ENCODE measurements at places on chromosomes 12 and 14.

- DNase-seq: peak; percentile 36
Measured at GRCh38 chr12:118984161-118984943, 3.0 kb downstream of the SRRM4 start.

DNA sequence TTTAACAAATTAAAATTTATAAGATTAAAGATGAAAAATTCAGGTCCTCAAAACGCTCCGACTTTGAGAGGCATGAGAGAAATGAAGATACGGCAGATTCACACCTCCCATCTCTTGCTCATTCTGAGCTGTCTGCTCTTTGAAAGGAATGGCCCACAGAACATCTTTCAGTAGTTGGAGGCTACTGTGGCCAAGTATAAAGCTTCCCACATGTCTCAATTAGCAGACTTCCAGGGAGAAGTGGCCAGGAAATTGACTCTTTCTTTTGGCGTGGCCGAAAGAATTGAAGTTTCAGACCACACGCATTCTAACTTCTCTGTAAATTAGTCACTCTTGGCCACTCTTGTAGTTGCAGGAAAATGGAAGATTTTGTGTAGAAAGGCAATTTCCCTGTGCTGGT is 129.2 kb downstream of the DIP2B start:
- DNase-seq: no peak

- peak; percentile 98 for DNase-seq
Measured at GRCh38 chr12:10136637-10137205, 6.7 kb upstream of the CLEC7A start.

DNA sequence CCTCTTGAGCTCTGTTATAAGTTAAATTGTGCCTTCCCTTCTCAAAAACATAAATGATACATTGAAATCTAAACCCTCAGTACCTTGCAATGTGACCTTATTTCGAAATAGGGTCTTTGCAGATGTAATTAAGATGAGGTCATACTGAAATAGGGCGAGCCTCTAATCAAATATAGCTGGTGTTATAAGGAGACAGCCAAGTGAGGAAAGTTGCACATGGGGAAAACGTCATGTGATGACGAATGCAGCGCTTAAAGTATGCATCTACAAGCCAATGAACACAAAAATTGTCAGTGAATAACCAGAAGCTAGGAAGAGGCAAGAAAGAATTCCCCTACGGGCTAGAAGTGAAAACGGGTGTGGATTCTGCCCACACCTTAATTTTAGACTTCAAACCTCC is 305.2 kb upstream of the FOXG1 start:
- no peak for DNase-seq

GRCh38 chr12:94182986-94183707 is 34.8 kb downstream of the PLXNC1 start:
- DNase-seq: no peak

- no peak for DNase-seq
Measured at GRCh38 chr12:10018386-10018785, 8.0 kb downstream of the CLEC12B start.

DNA sequence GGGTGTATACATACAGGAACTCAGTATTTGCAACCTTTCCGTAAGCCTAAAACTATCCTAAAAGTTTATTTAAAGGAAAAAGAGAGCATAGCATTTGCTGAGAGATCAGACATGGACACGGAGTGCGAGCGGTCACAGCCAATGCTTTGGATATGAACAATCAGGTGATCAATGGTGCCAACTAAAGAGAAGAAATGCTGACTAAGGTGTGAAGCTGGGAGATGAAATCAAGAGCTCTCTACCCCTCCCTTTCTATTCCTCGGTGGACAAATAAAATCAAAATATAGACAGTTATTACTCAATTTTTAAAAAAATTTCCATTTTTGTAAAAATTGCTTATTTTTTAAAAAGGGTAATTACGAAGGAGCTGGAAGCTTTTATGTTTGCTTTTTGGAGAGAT is 29.2 kb downstream of the NT5DC3 start:
- DNase-seq: no peak

DNA sequence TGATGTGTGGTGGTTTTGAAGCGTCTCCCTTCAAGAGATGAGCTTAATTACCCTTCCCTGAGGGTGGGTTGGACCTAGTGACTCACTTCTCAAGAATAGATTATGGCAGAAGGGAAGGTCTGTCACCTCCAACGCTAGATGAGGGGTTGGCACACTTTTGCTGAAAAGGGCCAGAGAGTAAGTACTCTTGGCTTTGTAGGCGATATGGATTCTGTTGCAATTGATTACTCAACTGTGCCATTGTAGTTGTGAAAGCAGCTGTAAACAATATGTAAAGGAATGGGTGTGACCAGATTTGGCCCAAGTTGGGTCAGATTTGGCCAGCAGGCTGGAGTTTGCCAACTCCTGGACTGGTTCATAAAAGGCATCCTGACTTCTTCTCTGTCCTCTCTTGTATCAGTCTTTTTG is 53.3 kb downstream of the SMIM41 start:
- DNase-seq: no peak

- no peak for DNase-seq
Measured at GRCh38 chr12:27790179-27790578, 10.1 kb upstream of the MANSC4 start.

DNA sequence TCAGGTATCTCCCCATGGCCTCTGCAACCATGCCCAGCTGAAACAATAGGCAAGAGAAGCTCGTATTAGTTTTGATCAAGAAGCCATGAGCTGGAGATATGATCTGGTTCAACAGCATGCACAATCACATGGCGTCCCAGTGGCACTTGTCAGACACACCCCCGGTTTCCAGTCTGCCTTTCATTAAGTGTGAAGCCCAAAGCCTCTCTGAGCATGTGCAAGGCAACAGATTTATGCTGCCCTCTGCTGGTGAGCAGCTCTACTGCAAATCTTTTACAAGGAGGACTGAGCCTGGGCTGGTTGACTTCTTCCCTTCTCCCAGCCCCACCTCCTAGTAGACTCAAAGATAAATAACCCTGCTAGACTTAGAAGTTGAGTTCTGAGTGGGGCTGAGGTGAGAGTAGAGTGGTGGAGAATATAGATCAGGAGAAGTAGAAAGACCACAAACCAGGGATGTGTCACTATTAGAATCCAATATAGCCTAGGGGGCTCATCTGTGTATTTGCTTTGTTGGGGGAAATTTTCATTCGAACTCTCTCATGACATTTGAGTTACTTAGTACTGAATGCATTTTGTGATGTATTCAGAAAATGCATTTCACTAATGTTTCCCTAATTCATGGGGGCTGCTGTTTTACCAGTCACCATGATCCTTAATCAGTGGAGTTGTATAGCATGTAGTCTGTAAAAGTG is 53.7 kb upstream of the MBIP start:
- DNase-seq: peak; percentile 85

DNA sequence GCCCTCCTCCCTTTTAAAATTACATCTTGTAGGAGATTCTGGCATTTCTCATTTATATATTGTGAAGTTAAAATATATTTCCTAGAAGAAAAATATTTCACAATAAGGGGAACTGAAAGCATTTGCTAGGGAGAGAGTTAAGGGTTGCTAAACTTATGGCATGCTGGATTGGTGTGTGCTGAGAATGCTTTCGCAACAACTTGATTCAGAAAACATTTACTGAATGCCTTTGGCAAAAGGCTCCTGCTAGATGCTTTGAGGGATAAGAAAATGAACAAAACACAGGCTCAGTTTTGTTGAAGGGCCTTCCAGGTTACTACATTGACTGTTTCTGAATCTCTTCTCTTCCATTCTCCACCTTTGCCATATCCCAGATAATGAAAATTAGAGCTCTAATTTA is 67.5 kb downstream of the DIP2B start:
- DNase-seq: no peak

GRCh38 chr12:79127271-79127751 is 262.7 kb downstream of the SYT1 start:
- no peak for DNase-seq

GRCh38 chr12:79843978-79844377 is 90.9 kb downstream of the PPP1R12A start:
- DNase-seq: no peak

GRCh38 chr12:25677232-25677937 is 124.3 kb upstream of the LMNTD1 start:
- DNase-seq: no peak

- no peak for DNase-seq
Measured at GRCh38 chr12:18818579-18819268, 80.8 kb downstream of the CAPZA3 start.

DNA sequence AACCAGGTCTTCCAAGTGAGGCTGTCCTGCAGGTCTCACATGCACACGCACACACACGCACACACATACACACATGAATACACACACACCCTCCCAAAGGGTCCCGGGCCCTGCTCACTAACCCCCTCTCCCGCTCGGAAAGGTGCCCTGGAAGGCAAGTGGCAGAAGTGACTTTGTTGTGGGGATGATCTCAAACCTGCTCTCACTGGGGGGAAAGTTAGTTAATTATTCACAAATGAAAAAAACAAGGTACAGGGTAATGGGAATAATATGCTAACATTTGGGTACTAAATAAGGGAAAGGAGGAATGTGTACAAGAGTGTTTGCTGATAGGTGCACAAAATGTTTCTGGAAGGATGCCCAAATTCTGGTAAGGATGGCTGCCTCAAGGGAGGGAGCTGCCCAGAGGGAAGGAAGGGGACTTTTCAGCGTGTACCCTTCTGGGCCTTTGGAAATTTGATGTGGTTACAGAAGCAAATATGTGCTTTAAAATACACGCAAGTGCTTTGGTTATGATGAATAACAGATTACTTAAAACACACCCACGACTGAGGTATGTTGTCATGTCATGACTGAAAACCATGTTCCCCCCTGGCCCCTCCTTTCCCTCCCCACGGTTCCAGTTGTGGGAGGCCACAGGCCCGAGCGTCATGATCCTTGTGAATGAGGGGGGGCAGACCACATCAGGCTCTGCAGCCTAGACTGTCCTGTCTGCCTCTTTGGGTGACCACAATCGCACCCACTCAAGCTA is 43.3 kb upstream of the PLEKHG6 start:
- no peak for DNase-seq

DNA sequence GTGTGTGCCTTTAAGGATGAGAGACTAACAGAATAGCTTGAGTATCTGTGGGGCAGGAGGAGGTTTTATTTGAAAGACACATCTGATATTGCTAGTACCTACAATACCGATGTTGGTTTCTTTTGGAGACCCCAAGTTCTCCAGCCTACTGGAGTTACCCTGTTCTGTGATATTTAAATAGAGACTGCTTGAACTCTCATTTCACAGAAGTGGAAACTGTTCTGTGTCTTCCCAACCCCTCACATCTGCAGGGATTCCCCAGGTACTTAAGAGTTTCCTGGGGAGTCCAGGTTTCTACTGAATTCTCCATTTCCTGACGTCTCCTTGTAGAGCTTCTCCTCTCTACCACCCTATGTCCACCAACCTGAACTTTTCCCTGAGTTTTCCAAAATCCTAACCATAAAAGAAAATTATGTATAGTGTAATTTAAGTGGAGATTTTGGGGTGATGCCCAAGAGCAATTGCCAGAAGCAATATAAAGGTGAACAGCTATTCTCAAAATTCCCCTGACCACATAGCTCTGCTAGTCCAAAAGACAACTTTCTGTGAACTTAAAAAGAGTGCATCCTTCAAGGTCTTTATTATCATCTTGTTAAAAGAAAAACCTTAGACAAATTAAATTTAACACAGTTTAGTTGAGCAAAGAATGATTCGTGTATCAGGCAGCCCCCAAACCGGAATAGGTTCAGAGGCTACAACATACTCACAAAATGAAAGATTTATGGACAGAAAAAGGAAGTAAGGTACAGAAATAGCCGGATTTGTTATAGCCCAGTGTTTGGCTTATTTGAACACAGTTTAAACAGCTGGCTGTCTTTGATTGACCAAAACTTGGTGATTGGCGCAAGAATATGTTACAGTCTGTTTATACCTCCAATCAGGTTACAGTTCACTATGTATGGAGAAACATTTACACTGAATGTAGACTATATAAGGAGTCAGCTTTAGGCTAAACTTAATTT is 373.4 kb downstream of the NUAK1 start:
- no peak for DNase-seq

- no peak for DNase-seq
Measured at GRCh38 chr12:129779033-129779432, 124.8 kb downstream of the TMEM132D start.

GRCh38 chr12:47832263-47832933 is 12.7 kb upstream of the HDAC7 start:
- no peak for DNase-seq

- no peak for DNase-seq
Measured at GRCh38 chr14:79201564-79202207, 1009.6 kb downstream of the DIO2 start.

- DNase-seq: no peak
Measured at GRCh38 chr14:65206448-65207096, 104.3 kb upstream of the MAX start.

DNA sequence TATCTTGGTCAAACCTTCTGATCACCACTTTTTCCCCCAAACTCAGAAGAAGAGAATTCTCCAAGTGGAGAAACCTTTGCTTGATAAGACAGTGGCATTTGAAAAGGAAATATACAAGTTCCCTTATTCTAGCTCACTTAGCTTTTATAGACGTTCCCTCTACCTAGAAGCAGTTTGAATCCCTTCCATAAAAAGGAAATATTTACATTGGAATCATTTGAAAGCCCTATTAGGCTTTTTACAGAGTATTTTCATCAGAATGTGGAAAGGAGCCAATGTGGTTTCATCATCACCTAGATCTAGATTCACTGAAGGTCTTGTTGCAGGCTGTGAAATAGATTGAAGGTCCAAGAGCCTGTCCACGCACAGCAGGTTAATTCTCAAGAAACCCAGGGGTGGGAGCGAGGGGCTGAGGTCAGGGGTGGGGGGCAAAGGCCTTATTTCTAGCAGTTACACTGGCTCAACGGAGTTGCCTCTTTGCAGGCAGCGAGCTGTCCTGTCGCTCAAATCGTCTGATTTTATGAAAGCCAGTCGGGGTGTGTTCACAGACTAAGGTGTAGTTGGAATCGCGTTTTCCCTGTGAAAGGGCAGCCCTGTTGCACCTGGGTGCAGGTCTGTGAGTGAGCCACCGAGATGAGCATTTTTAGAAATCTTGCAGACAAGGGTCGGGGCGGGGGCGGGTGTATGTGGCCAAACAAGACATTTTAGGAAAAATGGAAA is 45.6 kb downstream of the AACS start:
- DNase-seq: no peak

- DNase-seq: no peak
Measured at GRCh38 chr12:6116471-6117021, 7.9 kb downstream of the VWF start.

DNA sequence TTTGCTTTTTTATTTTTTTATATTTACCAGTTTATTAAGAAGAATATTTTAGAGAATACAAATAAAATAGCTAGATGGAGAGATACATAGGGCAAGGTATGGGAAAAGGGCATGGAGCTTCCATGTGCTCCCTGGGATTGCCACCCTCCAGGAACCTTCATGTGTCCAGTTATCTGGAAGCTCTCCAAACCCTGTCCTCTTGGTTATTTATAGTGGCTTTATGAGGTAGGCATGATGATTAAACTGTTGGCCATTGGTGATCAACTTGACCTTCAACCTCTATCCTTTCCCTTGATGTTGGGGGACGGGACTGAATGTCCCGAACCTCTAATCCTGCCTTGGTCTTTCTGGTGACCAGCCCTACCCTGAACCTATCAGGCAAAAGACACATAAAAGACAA is 156.3 kb downstream of the CCDC91 start:
- DNase-seq: no peak

Data from DMS153 (cell line).